ENCODE measurements at places on chromosomes 1 and 21.

DNA sequence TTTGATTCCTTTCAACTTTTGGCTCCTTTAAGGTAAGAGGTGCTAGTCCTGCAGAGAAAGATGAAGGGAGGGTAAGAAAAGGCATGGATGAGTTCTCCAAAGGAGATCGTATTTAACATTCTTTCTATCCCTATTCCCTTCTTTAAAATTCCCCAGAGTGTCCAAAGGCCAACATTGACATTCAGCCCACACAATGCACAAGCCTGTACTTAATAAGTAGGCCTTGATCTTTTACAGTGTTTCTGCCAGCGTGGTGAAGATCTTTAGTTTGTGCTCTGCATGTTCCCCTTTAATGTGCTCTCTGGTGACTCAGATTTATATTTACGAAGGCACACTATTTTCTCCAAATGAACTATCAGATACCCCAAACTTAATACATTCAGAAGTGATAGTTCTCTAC is 582.5 kb upstream of the RGS18 start:
- no peak for DNase-seq

GRCh38 chr1:180508725-180509097 is 6.3 kb upstream of the ACBD6 start:
- no peak for DNase-seq

GRCh38 chr1:205484985-205485967 is 19.2 kb upstream of the CDK18 start:
- peak; percentile 87 for DNase-seq

- DNase-seq: peak; percentile 30
Observed at GRCh38 chr1:159779403-159779851, 1.3 kb upstream of the DUSP23 start.

- DNase-seq: no peak
Observed at GRCh38 chr1:59520194-59520593, 223.3 kb downstream of the FGGY start.

- DNase-seq: no peak
Observed at GRCh38 chr1:15370781-15371520, 38.7 kb upstream of the EFHD2 start.

- DNase-seq: peak; percentile 87
Observed at GRCh38 chr1:153612755-153613331, at the start of gene S100A16. Gene S100A16 (minus strand): TSS chr1:153613137. CDS start chr1:153608151, 4,986 bp downstream.

DNA sequence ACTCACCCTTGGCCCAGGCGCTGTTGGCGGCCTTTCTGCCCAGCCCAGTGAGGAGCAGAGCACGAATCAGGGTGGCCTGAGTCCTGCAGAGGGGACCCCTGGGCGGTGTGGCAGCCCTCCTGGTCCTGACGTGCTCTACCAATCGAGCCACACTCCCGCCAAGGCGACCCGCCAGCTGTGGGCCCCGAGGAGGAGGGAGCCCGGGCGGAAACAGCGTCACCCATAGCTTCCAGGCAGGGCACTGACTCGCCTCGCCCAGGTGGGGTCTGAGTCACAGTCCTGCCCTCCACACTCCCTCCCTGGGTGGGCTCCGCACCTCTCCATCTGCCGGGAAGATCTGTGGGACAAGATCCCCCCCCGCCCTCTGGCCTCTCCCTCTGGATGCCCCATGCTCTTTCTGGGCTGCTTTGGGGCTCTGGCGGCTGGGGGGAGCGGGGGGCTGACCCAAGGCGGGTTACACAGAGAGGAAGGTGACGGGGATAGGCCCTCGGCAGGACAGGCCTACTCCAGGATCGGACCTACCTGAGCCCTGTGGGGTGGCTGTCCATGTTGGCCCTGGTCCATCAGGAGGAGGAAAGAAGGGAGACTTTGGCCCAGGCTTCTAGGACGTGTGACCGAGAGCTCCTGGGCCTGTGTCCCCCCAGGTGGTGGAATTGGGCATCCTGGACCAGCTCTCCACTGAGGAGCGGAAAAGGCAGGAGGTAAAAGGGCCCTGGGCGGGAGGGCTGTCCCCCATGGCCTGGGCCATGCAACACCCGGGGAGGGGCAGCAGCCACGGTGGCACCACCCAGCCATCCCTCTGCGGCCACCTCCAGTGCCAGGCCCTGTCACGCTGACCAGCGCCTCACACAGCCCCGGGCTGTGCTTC is 14.0 kb downstream of the ARHGEF16 start:
- DNase-seq: peak; percentile 30
